AG20443 (cell line): ENCODE measurements at places on chromosomes 2 and 18.

- DNase-seq: no peak
Observed at GRCh38 chr2:226575928-226576327, 223.7 kb downstream of the IRS1 start.

DNA sequence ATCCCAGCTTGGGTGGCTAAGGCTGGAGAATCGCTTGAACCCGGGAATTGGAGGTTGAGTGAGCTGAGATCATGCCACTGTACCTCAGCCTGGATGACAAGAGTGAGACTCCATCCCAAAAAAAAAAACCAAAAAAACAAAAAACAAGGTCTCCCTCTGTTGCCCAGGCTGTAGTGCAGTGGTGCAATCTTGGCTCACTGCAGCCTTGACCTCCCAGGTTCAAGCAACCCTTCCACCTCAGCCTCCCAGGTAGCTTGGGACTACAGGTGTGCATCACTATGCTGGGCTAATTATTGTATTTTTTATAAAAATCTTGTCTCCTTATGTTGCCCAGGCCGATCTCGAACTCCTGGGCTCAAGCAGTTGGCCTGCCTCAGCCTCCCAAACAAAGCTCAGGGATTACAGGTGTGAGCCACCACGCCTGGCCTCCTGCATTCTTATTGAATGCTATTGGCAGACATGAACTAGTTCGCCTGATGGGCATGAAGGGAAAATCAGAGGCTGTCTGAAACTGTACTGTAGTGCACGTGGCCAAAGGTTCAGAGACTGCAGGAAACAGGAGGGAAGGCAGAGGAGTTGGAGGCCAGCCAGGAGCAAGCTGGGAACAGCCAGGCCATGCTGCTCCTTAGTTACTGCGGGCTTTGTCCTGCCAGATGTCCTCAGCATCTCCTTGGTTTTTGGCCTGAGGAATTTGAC, 16.0 kb upstream of the ASXL2 start:
- DNase-seq: peak; percentile 71

DNA sequence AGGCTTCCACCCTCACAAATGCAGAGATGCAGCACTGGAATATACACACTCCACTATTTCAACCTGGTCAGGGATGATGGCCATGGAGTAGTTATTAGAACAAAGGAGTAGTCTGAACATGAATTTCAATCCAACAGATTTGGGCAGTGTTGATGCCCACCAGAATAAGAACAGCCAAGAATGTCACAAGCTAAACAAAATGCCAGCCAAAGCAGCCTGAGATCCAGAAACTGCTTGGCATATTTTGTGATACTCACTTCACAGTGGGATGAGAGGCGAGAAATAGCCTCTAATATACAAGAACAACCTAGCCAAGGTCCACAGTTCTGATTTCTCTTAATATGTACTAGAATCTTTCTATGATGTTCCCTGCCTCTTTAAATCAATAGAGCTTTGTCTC, 58.6 kb upstream of the KLF7 start:
- DNase-seq: no peak

- peak; percentile 14 for DNase-seq
Observed at GRCh38 chr2:208280933-208281332, 14.9 kb downstream of the PIKFYVE start.

DNA sequence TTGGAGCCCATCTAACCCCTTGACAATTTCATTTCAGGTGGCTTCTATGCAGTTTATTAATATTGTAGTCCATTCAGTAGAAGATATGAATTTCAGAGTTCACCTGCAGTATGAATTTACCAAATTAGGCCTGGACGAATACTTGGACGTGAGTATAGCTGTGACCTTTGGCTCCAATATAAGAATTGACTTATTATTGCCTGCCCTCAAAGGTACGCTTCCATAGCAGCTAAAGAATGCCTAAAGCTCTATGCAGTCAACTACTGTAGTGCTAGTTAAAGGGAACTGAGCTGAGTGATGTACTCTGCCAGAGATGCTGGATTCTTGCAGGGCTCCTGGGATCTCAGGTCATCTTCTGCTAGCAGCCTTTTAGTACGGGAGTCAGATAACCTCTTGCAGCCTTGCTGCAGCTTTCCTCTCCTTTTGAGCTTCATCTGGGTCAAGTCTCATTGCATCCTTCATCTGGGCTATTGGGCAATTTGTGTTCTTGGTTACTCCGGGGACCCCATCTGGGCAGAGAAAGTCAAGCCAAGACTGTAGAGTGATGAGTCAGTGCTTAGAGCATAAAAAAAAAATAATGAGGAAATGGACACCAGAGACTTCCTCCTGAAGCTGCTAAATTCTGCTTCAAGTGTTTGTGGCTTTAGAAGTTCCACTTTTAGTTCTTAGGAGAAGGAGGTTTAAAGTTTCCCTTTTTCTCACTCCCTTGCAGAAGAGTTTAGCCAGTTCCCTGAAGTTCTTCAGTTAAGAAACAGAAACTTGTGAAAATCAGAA, 105.6 kb downstream of the PRPF40A start:
- peak; percentile 70 for DNase-seq

GRCh38 chr2:128738446-128739110, 419.9 kb upstream of the HS6ST1 start:
- DNase-seq: no peak

DNA sequence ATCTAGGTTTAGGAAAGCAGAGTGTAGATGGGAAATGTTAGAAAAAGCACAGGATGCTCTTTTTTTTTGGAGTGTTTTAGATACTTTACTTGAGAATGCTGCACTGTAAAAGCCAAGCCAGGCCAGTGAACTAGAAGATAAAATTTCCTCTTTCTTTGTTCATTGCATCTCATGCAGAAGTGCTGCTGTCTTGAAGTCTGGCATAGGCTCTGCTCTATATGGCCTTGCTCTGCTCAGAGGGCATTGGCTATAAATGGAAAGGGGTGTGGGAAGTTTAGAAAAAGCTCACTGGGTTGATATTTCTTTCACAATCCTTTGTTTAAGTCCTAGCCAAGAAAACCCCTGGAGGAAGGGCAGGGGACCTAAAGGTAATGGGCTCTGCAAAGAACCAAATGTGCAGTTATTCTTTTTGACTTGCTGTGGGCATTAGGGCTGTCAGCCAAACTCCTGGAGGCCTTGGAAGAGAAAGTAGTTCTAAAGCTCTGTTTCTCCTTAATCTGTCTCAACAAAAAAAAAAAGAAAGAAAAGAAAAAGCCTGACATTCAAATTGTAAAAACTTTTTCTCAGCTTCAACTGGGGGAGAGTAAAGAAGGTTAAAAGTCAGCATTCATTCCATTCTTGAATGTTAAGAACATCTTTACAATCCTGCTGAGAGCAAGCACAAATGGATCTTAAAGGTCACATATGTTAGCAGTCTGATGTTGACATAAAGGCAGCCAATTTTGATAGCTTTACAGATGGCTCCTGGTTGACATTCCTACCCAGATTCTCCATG, 338.3 kb downstream of the GULP1 start:
- no peak for DNase-seq

DNA sequence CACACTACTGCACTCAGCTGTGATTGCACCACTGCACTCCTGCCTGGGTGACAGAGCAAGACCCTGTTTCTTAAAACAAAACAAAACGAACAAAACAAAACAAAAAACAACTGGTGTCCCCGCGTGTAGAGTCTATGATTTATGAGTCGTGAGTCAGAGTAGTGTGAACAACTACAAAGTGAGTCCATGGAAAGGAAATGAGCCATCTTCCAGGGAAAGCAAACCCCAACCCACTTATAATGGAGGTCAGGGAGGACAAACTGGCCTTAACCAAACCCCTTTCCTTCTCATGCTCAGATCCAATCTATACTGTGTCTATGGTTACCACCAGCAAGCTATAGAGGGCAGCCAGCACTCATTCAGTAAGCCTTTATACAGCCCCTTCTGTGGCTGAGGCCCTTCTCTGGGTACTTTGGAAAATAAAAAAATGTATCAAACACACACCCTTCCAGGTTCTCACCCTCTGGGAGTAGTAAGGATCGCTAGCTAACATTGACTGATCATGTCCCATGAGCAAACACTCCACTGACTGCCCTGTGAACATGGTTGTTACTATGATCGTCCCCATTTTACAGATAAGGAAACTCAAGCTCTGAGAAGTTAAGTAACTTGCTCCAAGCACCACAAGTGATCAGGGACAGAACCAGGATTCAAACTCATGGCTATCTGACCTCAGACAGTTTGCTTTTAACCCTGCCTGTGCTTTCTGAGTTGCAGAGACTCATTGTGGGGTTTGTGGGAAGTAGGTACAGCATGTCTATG, 24.7 kb upstream of the COLEC12 start:
- DNase-seq: peak; percentile 60

DNA sequence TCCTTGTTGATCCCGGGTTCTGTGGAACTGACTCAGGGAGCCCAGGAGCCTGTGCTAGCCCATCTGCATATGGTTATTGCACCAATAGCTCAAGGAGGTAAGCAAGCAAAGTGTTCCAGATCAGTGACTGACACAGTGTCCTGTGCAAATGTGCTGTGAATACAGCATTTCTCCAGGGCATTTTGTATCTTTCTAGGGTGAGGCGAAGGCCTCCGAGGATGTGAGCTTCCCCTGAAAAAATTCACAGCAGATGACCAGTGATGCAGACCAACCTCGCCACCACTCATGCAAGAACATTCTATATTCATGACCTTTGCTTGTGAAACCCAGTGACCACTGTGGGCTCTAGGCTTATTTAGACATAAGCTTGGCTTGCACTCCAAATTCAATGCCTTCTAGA, 15.2 kb upstream of the NT5DC4 start:
- peak; percentile 2 for DNase-seq

- no peak for DNase-seq
Observed at GRCh38 chr2:85250045-85250444, 77.7 kb downstream of the TGOLN2 start.

- peak; percentile 5 for DNase-seq
Observed at GRCh38 chr2:129709001-129709955, 270.2 kb upstream of the RAB6C start.

DNA sequence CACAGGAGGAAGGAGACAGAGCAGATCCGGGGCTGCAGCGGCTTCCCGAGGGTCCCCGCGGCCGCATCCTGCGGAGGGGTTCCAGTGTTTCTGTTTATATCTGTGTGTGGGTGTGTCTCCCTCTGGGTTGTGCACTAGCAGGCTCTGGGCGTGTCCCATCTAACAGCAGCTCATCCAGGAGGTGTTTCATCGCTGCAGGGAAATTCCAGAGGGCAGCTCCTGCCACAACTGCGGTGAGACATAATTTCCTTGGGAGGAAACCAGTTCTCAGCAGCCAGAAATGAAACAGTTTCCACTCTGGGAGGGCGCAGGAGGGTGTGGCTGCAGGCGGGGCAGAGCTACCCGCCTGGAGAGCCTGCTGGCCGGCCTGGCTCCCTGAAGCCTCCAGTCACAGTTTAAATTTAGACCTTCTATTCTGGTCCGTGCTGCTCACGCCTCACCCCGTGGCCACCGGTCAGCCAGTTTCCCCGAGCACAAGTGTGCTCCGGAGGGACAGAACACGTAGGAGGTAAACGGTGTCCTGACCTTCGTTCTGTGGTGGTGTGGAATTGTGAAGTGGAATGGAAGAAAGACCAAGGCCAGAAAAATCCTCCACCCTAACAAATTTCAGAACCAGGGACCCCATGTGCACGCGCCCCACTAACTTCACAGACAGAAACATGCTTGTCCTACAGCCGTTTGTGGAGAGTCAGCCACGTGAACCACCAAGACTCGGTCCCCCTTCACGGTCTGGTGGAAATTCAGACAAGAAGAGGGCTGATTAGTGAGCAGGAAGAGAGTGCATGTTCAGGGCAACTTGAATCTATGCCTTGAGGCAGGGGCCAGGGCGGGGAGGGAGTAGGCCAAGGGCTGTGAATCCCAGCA, 50.2 kb downstream of the TEX44 start:
- peak; percentile 96 for DNase-seq

DNA sequence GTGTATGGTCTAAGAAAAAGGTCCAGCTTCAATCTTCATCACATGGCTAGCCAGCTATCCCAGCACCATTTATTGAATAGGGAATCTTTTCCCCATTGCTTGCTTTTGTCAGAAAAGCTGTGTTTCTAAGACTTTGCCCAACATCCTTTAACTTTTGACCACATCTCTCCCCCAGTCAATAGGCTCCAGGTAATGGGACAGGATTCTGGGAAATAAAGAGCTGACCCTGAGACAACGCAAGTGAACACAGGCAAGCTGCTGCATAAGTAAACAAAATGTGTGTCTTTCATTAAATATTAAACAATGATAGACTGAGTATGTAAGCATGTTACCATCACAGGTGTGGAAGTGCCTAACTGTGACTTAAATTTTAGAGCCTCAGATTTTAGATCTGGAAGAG, 23.0 kb downstream of the FAM110C start:
- no peak for DNase-seq

- DNase-seq: no peak
Observed at GRCh38 chr18:12882453-12883371, 1.3 kb downstream of the PTPN2 start.

DNA sequence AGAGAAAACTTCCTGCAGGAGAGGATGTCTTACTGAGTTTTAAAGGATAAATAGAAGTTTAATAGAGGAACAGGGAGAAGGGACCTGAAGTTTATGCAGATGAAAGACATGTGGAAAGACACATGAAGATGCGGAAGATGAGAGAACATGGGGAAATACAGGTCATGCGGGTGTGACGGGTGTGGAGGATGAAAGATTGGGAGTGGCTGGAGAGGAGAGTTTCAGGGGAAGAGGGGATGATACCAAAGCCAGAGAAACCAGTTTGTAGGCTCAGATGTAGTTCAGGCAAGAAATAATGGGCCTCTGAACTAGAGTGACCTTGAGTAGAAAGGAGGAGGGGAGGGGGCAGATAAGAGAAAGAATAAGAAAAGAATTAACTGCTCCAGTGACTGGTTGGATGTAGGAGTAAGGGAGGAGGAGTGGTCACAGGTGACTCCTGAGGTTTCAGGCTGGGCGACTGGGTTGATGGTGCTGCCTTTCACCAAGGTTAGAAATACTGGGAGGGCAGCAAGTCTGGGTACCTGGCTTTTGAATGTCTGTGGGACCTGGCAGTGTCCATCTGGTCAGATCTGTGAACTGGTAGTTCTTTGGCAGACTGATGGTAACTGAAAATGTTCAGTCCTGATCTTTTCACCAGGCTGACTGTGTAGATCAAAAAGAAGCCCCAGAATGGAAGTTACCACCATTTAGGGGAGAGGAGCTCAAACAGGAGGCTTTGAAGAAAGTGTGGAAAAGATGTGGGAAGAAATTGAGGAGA, 69.4 kb downstream of the TET3 start:
- DNase-seq: no peak

DNA sequence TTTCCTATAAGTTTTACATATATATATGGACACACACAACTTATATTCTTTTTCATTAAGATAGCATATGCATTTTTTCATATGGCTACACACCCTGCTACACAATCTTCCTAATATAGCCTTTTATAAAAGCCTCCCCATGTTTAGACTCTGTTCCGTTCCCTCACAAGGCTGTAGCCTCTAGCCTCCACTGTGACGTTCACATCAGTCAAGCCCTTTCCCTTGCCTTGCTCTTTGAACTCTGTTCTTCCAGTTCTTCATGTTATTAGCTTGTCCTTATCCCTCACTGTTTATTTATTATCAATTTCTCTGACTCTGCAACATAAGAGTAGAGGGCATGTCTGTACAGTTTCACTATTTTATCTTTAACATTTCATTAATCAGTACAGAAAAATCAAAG, 38.9 kb downstream of the HADHB start:
- DNase-seq: no peak
